ENCODE measurements at places on chromosomes 2 and 18. TPM values are rescaled to one million over a fixed set of nuclear protein-coding genes. Genes with fewer than 3 reads are reported as not detected.

CD302 gene
- polyA plus RNA-seq: 42.7 TPM

FBXO15 gene
- 0.73 TPM for polyA plus RNA-seq

PIEZO2 gene
- 25.1 TPM for polyA plus RNA-seq

TUBB8B gene
- polyA plus RNA-seq: not detected

TCF23 gene
- 0.10 TPM for polyA plus RNA-seq

LAMA3 gene
- 48.8 TPM for polyA plus RNA-seq
